ENCODE measurements at places on chromosomes 6 and 20.

DNA sequence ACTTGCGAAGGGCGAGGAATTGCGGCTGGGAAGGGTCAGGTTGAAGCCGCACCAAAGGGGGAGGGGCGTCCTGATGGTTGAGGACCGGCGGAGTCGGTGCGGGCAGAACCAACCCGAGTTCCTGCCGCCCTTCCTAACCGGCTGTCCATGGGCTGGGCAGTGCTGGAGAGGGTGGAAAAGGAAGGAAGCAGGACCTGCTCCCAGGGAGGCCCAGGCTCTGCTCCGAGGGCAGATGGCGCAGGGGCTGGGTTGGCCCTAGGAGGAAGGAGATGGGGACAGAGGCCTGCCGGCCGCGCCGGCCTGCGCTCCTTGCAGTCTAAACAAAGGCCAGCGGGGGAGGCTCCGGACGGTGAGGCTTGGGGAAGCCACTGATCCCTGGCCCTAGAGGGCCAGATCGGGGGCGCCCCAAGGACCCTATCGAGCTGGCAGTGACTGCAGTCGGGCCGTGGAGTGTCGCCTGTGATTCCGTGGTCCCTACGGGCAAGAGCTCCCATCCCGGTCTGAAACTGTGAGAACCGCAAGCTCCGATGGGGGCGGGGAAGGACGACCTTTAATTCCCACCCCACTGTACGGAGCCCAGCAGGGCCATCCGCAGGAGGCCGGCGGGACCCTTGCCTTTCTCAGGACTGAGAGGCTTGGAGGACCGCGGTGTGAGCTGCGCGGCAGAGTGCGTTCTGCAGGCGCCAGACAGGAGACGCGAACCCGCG is 39.4 kb downstream of the YTHDF1 start:
- DNase-seq, result no peak

DNA sequence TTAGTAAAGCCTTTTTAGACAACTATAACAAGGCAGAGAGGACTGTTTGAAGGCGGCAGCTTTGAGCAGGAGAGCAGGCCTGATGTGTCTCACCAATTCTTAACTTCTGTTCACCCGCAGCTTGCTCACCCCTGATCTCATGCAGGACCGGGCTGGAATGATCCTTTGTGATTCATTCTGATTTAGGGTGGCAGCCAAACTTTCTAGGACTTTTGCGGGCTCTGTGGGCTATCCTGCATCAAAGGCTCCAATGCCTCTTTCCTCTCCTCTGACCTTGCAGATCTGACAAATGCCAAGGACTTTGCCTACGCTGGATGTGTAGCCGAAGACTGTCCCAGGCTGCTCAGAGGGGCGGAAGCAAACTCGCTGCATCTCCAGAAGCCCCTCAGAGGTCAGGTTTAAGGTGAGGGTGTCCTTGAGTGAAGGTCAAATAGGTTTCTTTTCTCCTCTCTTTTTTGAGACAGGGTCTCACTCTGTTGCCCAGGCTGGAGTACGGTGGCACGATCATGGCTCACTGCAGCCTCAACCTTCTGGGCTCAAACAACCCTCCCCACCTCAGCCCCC is 72.3 kb downstream of the VEGFA start:
- no peak for DNase-seq

GRCh38 chr6:116070616-116071389 is 10.1 kb upstream of the FRK start:
- DNase-seq, result peak; percentile 41

- peak; percentile 42 for DNase-seq
These were observed 3.7 kb downstream of the PYGB start for GRCh38 chr20:25251558-25251957.

DNA sequence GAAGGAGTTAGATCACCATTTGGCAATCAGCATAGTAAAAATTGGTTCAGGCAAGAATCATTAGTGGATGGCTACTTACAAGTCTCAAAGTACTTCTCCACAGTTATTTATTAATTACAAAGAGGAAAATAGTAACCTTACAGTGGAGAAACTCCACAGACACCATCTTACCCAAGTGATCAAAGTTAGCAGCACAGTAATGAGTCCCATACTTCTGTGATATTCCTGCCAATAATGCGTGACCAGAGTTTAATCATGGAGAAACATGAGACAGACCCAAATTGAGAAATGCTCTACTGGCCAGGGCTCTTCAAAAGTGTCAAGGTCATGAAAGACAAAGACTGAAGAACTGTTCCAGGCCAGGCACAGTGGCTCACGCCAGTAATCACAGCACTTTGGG is 9.5 kb downstream of the TBC1D7 start:
- DNase-seq, result no peak

- DNase-seq, result no peak
These were observed 38.3 kb downstream of the RSPO4 start for GRCh38 chr20:963795-964194.

- DNase-seq, result no peak
These were observed 1.8 kb downstream of the CHMP4B start for GRCh38 chr20:33812908-33813462.

Data from NCI-H69 (cell line).